GM10248 (cell line): ENCODE measurements at places on chromosomes 11 and 22.

DNA sequence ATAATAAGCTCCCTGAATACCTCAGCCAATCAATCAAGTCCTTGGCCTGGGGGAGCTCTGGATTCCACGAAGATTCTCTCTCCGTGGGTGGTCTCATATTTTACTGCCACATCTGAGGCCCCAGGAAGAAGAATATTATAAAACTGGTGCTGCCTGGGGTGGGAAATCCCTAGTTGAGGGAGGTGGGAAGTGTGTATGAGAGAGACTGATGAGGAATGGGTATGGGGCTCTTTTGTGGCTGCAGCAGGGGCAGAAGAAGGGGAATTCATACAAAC is 71.5 kb downstream of the SYN3 start:
- DNase-seq = no peak

DNA sequence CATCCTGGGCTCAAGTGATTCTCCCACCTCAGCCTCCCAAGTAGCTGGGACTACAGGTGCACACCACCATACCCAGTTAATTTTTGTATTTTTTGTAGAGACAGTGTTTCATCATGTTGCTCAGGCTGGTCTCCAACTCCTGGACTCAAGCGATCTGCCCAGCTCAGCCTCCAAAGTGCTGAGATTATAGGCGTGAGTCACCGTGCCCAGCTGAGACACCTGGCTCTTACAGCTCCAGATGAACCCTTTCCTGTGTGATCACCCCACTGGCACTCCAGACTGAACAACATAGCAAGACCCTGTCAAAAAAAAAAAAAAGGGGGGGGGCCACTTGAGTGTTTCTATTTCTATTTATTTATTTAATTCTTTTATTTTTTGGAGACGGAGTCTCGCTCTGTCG is 1.0 kb upstream of the ADSL start:
- no peak for DNase-seq

DNA sequence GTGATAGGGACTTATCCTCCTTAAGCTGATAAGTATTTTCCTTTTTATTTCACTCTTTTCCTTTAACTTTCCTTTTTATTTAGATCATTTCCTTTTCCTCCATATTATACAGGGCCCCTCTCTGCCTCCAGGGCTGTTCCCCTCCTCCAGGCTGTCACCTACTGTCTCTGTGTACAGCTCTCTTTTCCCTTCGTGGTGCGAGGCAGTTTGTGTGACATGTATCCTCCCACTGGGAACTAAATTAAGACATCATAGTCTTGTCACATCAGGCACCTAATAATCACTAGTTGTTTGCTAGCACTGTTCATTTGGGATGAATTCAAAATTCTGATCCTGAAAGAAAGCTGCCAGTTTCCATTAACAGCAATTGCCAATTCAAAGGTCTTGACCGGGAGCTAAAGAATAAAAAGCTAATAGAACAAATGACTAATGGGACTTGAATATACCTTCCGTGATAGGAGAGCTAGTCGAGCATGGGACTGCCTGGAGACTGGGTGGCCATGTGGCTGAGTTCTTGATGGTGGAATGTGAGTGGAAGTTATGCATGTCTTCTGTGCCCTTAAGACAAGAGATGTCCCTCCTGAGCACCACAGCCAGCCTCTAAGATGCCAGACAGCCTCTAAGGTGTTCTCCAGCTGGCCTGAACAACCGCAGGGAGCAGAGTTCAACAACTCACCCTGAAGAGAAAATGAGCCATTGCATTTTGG is 77.7 kb upstream of the LRRC55 start:
- no peak for DNase-seq

DNA sequence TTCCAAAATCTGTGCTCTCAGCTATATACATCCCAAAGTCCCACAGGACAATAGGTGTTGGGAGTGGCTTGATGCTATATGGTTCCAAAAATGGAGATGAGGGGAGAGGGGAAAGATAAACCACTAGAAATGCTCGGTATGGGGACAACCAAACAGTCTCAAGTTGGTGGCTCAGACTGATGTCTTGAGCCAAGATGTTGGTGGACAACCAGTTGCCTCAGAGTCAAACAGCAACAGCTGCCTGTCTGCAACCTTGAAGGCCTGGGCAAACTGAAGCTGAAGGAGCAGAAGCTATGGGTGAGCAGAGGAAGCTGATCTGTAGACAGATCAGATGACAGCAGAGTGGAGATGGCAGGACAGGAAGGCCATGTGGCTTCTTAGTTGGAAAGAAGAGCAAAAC is 4.0 kb downstream of the RRP8 start:
- DNase-seq = no peak

DNA sequence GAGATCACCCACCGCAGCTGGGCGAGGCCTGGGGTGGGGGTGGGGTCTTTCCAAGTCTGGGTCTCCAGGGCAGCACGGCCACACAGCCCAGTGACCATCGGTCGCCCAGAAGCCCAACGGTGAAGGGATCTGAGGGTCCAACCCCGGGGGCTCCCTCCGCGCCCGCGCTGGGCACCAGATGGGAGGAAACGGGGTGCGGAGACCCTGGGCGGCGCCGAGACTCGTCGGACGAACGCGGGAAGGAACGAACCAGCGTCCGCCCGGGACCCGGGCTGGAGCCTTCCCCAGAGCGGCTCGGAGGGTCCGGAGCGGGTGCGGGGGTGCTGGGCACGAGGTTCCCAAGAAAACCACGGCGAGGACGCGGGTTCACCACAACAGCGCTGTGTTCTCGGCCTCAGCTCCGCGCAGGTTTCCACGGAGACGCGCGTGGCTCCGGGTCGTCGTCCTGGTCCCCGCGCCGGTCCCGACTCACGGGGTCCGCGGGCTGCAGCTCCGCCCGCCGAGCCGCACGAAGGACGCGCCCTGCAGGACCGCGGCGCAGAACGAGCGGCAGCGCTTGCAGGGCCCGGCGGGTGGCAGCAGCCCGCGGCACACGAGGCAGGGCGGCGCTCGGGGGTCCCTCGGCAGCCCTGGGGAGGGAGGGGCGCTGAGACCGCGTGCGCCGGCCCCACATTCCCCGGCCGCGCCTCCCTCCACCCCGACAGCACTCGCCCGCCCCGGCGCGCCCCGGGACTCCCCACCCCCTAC is 2.3 kb upstream of the IL17REL start:
- DNase-seq = no peak

DNA sequence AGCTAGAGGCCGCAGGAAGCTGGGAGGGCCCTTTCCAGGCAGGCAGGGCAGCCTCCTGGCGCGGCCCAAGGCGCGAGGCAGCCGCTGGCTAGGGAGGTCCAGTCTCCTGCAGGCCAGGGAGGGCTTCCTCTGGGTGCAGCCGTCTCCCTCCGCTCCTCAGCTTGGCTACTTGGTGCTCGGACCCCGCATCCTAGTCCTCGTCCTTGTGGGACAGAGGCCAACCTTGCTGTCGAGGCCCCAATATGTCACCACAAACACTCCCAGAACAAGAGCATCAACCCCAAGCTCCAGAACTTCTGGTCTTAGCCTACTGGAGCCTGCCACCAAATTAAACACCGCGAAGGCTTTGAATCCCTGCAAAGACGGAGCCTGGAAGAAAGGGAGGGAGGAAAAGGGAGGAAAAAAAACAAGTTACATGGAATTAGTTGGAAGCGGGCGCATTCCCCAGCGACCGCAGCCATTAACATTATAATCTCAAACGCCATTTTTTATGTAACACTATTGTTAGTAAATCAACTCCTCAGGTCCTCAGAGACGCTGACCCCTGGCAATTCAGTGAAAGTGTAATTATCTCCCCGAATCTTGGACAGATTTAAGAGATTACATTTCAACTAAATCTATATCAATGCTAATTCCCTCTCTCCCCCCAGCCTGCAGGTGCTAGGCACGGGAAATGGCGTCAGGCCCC is 12.7 kb upstream of the PAX6 start:
- peak; percentile 12 for DNase-seq

GRCh38 chr22:36942556-36942955 is 29.1 kb downstream of the CSF2RB start:
- peak; percentile 8 for DNase-seq

GRCh38 chr11:126026579-126026978 is 36.1 kb downstream of the CDON start:
- no peak for DNase-seq

- no peak for DNase-seq
Measured at GRCh38 chr11:104774578-104774977, 123.7 kb downstream of the CASP12 start.

- no peak for DNase-seq
Measured at GRCh38 chr11:57885298-57886050, 123.9 kb downstream of the CTNND1 start.

DNA sequence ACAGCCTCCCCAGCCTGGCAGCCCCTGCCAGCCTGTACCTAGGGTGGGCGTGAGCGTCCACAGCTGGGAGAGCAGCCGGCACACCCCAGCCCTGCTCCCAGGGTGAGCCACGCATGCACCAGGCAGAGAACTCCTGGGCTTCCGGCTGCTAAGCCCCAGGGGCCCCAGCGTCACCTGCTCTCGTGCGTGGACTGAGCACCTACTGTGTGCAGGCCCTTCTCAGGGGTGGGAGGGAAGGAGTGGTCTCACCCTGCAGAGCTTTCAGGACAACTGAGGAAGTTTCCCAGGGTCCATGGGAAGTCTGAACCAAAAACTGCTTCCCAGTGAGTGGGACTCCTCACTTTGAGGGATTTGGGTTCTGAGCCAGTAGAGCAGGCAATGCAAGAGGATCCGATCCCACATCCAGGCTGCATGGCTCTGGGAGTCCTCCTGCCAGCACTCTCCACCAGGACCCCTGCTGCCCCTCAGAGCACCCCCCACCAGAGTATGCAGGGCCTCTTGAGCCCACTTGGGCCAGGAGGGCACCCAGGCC is 47.1 kb upstream of the PRODH start:
- no peak for DNase-seq

GRCh38 chr22:19055801-19056200 is 66.4 kb downstream of the DGCR2 start:
- no peak for DNase-seq

- DNase-seq = peak; percentile 16
Measured at GRCh38 chr22:19522190-19522880, 1.9 kb downstream of the CLDN5 start.

DNA sequence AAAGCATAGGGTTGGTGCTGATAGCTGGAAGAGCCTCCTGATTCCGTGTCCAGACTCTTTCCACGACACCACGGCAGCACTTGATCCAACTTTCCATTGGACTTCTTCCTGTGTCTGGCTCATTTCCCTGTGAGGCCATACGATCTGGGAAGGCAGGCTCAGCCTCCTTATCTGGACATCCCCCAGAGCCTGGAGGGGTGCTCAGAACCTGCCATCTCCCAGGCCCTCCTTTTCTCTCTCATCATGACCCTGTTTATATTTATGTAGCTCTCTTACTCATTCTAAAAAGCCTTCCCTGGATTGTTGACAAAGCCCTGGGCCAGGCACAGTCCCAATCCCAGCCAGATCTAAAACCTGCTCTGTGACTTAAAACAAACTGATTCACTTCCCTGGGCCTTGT is 7.8 kb upstream of the BCL9L start:
- DNase-seq = no peak

- DNase-seq = no peak
Measured at GRCh38 chr11:8242499-8243280, 21.0 kb downstream of the LMO1 start.

GRCh38 chr11:119691020-119691666 is 37.9 kb downstream of the NECTIN1 start:
- no peak for DNase-seq

DNA sequence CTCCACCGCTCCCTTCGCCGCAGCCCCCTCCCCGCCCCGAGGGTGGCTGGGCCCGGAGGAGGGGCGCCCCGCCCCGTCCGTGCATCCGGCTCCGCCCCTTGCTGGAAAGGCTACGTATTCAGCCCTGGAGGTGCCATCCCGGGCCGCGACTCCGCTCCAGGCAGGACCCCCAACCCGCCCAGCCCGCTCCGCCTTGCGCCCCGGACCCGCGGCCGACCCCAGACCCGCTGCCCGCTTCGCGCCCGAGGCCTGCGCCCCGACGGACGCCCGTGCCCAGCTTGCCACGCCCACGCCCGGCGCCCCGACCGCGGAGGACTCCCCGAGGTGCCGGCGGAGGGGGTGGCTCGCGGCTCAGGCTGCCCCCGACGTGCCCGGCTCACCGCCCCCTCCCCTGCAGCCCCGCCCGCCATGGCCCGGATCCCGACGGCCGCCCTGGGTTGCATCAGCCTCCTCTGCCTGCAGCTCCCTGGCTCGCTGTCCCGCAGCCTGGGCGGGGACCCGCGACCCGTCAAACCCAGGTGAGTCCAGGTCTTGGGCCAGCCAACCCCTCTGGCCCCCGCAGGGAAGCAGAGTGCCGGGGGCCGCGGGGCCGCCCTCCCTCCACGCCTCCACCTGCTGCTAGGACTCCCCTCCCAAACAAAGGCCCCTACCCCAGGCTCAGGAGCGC is at the start of gene ADM2:
TSS of gene ADM2 (plus strand) at position 104 of the 667 bp plus-strand sequence. CDS start at position 409, 305 bp downstream.
- DNase-seq = peak; percentile 69

DNA sequence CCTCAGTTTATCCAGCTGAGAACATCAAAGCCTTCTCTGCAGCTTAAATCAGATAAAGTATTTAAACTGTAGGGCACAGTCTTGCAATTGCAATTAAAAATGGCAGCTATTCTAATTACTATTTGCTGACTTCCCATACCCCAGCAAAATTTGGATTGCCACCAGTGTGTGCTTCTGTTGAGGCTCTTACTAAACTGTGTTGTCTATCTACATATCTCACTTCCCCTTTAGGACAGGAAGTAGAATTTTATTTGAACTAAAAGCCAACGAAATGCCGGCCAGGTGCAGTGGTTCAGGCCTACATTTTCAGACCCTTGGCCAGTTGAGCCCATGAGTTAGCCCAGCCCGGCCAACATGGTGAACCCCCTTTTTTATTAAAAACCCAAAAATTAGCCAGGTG is 7.1 kb downstream of the SAA4 start:
- DNase-seq = peak; percentile 73

DNA sequence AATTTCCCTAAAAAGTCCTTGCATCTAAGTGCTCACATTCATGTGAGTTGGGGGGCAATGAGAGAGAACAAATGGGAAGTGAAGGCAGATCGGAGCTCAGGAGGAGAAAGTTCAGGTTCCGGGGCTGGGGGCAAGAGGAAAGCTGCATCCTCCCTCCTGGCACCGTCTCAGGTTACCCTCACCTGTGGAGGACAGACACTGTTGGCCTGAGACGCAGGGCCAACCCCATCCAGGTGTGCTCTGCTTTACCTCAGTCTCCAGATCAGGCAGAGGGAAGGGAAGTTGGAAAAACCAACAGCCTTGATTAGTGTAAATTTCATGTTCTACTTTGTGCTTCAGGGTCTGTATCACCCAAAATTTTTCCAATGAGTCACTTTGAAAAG is 146.9 kb downstream of the TRIM29 start:
- no peak for DNase-seq

DNA sequence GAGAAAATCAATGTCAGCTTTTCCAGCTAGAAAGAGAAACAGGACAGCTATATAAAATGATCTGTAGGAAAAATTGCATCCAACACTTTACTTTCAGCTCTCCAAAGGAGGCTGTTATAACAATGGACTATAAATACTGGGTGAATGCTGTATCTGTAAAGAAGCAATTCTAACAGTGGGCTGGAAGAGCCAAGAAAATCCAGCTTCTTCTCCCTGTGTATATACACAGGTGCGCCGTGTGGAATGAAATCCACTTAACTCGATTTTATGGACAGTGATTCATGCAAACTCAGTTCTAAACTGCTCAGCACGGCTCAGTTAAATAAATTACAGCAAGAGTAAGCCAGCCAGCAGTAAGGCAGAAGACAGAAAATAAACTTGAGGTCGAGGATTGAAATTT is 32.5 kb upstream of the LMO2 start:
- DNase-seq = no peak
